ENCODE measurements at places on chromosomes 6 and 20.

DNA sequence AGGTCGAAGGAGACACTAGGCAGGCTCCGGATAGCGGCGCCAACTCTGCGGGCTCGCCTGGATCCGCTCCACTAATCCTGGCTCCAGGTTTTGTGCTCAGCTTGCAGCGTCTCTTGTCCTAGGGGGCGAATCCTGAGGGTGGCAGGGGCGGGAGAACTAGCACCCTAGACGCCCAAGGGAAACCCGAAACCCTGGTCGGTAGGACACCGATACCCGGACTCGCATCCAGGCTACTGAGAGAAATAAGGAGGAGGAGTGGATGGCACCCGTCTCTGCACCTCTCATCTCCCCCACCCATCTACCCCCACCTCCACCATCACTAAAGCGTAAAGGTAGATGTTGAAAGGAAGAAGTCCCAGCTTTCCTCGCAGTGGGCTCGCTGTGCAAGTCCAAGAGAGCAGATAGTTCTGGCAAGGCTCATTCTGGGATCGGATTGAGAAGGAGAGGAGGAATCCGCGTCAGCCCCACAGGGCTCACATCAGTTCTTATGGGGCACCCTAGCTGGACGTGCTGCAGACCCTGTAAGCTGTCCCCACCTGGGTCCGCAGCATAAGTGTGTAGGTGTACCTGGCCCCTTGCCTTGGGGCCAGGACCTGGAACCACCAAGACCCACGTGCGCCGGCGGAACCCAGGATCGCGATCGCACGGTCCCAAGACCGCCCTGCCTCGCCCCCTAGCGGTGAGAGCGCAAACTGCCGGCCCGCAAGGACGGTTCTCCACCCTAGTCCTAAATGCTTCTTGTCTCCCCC, 6.9 kb downstream of the SLC32A1 start:
- DNase-seq, result peak; percentile 86

- DNase-seq, result no peak
Measured at GRCh38 chr6:134623401-134623800, 305.5 kb upstream of the SGK1 start.

DNA sequence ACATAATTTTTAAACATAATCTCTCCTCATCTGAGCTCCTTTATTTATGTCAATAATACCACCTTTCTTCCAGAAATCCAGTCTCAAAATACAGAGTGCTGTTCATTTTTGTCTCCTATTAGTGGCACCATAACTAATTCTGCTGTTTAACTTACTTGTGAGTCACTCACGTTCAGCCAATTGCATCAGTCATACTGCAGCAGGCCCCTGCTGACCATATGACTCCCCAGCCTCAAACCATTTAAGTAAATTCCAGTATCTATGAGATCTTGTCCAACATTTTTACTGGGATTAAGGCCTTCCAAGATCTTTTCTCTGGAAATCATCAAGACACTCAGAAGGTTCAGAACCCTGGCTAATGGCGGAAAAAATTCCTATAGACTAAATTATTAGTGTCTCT, 982.2 kb upstream of the MAP3K7 start:
- no peak for DNase-seq

- no peak for DNase-seq
Measured at GRCh38 chr20:6075428-6076219, 21.8 kb upstream of the LRRN4 start.

DNA sequence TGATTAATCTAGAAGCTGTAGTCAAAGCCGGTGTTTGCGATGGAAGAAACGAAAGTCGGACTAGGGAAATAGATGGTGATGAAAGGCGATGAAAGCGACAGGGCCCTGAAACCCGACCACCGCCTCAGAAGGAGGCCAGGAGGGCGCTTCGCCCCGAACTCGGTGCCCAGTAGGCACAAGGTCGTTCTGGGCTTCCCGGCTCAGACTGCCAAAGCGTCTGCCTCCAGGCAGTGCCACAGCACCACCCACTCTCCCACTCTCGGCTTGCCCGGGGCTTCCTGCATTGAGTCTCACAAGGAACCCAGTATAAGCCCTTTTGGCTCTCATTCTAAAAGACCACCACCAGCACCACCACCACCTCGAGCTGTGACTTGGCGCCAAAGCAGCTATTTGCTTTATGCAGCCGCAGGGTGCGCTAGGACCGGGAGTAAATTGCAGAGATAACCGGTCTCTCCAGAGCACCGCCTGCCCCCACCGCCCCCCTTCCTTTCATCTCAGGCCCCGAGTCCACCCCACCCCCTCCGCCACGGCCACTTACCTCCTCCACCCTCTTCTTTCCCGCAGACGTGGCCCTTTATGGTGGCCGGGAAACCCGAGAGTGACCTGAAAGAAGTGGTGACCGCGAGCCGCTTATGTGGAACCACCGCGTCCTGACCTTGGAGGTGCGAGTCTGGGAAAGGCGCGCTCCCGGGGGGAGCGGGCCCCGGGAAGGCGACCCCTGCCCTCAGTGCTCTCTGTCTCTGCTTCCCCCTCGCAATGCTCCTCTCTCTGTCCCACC, 2.4 kb downstream of the TCF21 start:
- DNase-seq, result peak; percentile 72

GRCh38 chr6:119311514-119312142, 37.9 kb downstream of the MAN1A1 start:
- no peak for DNase-seq

DNA sequence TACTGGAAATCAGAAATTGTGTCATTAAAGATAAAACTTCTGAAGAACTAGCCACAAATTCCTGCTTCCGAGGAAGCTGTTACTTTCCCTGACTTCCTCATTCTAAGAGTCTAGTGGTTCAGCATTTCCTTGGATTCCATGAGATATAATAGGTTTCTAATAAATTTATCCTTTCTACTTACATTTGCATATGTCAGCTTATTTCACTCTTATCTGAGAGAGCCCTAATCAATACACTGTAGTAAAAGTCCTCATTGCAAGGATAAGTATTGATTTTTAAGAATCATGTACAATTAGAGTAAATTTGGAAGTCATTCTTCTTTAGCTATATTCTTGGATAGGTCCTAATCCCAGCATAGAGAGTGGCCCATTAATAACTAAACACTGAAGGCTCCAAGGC, 16.9 kb upstream of the THEMIS start:
- no peak for DNase-seq

DNA sequence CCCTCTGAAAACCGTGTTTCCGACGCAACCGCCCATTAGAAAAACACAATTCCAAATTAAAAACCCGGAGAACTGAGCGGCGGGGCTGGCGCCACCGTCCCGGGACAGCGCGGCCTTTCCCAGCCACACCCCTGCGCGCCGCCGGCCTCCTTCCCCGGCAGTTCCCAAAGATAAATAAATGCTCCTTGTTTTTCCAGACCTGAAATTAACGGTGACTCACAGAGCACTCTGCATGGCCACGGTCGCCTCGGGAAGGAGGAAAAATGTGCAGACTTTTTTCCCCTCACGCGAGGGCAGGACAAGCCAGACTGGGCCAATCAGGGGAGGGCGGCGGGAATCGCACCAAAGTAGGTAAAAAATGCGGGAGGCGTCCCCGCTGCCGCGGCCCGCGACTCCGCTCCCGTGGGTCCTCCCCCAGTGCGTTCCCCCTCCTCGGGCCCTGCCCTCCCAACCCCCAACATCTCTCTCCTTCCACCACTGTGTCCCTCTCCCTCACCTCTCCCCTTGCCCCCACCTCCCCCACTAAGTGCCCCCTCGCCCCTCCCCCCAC, 828 bp upstream of the DSTN start:
- peak; percentile 89 for DNase-seq

DNA sequence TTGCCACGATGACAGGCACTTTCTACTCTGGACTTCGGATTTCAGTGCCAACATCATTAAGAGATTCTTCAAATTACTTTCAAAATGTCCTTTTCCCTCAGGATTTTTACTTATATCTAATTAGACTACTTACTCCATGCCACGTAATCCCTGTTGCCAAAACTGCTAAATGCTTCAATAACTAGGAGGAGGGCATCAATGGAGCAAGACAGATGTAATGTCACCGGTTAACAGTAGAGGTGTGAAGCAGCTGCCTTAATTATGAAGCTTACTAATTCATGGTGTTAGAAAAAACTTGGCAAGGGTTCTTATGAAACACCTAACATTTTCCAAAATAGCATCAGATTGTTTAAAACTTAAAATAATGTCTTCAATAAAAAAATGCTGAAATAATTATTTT, 111.2 kb upstream of the SIM1 start:
- no peak for DNase-seq

DNA sequence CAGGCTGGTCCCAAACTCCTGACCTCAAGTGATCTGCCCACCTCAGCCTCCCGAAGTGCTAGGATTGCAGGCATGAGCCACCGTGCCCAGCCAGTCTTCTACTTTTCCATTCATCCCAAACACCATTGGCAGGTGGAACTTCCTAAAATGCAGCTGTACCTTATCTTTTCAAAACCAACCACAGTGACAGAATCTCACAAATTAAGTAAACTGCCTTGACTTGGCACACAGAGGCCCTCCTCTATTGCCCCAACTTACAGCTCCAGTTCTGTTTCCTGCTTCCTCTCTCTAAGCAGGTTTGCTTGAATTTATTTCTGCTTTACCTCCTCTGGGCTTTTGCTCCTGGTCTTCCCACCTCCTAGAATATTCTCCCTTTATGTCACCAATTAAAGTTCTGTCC, 7.6 kb downstream of the MYB start:
- DNase-seq, result no peak

- no peak for DNase-seq
Measured at GRCh38 chr6:16731478-16732051, 29.7 kb downstream of the ATXN1 start.

DNA sequence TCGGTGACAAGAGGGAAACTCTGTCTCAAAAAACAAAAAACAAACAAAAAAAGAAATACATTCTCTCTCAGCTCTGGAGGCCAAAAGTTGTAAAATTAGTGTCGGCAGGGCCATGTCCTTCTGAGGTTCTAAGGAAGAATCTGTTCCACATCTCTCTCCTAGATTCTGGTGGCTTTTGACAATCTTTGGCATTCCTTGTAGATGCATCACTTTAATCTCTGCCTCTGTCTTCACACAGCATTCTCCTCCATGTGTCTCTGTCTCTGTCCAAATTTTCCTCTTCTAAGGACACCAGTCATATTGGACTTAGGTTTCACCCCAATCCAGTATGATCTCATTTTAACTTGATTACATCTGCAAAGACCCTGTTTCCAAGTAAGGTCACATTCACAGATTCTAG, 9.1 kb downstream of the PPP2R5D start:
- no peak for DNase-seq

DNA sequence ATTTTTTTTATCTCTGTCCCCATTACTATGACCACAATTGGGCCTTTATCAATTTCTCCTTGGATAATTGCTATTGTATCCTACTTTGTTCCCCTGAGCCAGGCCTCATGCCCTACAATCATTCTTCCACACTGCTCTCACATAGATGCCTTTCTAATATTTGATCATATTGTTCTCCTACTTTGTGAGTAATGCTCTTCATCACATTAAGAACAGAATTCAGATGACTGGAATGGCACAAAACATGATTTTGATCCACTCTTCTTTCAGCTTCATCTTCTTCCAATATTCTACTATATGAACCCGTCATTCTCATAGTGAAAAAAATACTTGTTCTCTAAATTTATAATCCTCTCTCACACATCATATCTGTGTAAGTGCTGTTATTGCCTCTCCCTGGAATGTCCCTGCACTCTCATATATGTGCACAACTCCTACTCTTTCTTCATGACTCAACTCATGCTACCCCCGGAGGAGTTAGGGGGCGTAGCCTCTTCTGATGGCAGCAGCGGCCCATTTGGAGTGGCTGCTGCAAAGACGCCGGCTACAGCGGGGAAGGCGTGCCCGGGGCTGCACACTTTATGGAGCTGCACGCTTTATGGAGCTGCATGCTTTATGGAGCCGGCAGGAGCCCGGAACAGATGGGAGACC, 25.3 kb upstream of the HACE1 start:
- no peak for DNase-seq

- DNase-seq, result peak; percentile 88
Measured at GRCh38 chr20:46568570-46569129, 18.2 kb upstream of the OCSTAMP start.

DNA sequence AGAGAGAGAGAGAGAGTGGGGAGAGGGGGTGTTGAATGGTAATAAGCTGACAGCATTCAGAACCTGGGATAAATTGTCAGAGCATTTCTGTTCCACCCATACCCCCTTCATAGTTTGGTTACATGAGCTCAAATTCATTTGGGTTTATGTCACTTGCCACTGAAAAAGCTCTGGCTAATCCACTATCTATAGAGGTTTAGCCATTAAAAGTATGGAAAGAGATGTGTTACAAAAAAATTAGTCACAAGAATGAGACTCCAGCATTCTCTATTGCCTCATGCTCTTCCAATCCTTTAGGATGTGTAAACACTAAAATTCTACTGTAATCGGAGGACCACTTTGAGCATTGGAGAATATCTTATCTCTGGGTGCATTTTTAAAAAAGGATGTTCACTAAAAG, 297.6 kb upstream of the TCF21 start:
- DNase-seq, result no peak

DNA sequence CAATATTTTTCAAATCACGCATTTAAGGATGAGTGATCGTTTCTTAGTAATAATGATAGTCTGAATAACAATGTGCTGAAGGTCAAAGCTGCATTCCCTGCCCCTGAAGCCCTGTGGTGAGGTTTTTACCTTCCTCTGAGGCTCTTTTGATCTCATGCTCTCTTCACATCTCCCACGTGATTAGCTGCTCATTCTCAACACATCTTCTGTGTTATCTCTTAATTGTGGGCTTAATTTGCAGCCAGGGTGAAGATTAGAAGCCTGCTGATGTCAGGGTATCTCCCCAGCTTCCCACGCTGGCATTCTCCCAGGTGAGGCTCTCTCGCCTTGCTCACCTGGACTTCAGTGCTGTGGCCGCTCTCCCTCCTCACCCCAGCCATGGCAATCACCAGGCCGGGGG, 109.7 kb upstream of the FOXQ1 start:
- DNase-seq, result no peak

DNA sequence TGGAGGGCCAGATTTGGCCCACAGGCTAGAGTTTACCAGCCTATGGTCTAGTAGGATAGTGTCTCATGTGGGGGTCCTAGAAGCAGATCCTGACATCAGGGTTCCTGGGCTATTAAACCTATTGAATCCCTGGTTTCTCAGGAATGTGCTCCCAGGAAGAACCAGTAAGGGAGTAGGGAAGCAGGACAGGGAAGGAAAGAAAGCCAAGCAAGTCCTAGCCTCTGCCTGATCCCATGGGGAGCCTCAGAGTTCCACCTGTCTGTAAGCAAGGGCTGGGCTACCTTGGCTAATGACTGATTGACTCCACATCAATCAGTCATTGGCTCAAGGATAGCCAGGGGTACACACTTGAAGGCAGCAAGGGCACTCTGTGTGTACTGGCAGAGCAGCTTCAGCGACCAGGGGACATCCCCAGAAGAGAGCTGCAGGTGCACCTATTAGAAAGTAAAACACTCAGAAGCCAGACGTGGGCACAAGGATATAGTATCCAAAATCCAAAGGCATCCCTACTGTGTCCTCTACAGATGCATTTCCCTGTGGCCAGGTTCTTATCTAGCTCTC, 309.5 kb downstream of the TSHZ2 start:
- no peak for DNase-seq

DNA sequence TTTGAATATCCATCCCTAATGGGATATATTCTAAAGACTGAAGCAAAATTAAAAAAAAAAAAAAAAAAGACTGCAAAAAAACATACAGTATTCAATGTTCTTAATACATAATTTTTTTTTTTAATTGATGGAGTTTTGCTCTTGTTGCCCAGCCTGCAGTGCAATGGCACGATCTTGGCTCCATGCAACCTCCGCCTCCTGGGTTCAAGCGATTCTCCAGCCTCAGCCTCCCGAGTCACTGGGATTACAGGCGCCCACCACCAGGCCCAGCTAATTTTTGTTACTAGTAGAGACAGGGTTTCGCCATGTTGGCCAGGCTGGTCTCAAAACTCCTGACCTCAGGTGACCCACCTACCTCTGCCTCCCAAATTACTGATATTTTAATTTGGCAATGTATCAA, 29.3 kb downstream of the RANBP9 start:
- DNase-seq, result no peak
